Large intestine (tissue), 12 donors: ENCODE measurements at places on chromosomes 12 and 14. TPM values are rescaled to one million over a fixed set of nuclear protein-coding genes. Genes with fewer than 3 reads are reported as not detected.

DNA sequence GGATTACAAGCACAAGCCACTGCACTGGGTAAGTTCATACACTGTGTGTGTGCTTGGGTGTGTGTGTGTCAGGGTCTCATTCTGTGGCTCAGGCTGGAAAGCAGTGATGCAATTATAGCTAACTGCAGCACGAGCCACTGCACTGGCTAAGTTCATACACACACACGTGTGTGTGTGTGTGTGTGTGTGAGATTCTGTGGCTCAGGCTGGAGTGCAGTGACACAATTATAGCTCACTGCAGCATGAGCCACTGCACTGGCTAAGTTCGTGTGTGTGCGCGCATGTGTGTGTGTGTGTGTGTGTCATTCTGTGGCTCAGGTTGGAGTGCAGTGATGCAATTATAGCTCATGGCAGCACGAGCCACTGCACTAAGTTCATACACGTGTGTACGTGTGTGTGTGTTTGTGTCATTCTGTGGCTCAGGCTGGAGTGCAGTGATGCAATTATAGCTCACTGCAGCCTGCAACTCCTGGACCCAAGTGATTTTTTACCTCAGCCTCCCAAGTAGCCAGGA lies 85.4 kb downstream of the HECTD1 start:
- no peak for DNase-seq

- DNase-seq: no peak
Measured at GRCh38 chr14:26595926-26596542, 1.8 kb downstream of the NOVA1 start.

- DNase-seq: no peak
Measured at GRCh38 chr12:92156139-92156538, 10.5 kb upstream of the BTG1 start.

GRCh38 chr14:94562022-94562421 lies 780 bp downstream of the SERPINA4 start:
- no peak for DNase-seq

DNA sequence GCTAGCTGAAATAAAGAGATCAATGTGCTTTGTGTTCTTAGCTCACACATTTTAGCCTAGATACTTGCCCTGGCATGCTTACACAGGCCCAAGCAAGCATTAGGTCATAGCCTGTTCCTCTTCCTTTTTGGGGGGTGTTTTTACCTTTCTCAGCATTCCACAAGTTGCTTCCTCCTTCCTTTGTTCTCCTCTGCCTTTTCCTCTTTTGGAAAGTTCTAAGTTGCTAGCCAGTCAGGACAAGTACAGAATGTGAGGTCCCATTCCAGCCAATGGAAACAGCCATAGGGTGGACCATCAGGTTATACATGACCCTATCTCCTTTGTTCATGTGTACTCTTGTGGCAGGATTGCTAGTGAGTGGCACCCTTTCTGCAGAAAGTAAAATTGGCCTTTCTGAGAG lies 154.9 kb downstream of the RASSF9 start:
- no peak for DNase-seq

Gene SLC24A4
- 0.54 TPM for polyA plus RNA-seq

- peak; percentile 64 for DNase-seq
Measured at GRCh38 chr12:49664591-49665239, 41.4 kb downstream of the PRPF40B start.

Gene RBP5
- polyA plus RNA-seq: 25.7 TPM

DNA sequence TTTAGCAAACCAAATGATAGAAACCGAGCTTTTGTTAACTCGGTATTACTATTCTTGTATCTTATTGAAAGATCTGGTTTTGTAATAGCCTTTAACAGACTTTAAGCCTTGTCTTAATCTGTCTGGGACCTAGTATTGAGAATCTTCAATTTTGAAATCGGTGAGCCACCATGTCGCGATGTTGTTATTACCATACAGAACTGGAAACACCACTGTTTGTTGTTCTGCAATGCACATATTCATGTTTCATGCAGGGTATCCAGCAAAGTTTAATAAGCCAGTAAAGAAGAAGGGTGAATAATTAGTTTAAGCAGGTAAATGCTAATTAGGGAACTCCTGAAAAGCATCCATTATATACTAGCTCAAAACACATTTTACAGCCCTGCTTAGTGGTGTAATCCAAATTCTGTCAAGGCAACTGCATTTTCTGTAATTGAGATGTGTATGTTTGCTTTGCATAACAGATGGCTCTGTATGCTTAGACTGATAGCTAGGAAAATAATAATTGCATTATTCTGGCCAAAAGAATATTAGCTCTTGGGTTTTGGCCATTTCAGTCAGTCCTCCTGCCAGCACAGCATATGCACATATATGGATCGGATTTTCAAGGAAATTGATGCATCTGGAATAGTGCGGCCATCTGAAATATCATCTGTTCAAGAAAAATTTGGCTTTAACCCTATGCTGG lies 389.2 kb downstream of the EGLN3 start:
- DNase-seq: no peak

- DNase-seq: no peak
Measured at GRCh38 chr14:22890416-22890815, 7.4 kb downstream of the REM2 start.

Gene RPGRIP1
- 0.49 TPM for polyA plus RNA-seq

- DNase-seq: no peak
Measured at GRCh38 chr12:68031881-68032739, 42.9 kb downstream of the IFNG-AS1 start.

Gene FSCB
- polyA plus RNA-seq: not detected

DNA sequence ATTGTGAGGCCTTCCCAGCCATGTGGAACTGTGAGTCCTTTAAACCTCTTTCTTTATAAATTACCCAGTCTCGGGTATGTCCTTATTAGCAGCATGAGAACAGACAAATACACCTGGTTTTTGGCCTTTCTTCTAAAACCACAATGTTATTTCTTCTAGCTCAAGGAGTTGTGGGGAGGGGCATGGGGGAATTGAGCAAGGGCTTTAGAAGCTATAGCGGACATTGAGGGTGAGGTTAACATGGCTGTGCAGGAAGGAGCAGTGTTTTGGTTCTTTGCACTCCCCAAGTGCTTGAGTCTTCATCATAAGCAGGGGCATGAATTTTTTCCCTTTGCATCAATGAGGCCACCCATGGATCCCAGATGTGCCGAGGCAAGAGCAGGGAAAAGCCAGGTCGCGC lies 86.8 kb downstream of the SPRING1 start:
- no peak for DNase-seq

DNA sequence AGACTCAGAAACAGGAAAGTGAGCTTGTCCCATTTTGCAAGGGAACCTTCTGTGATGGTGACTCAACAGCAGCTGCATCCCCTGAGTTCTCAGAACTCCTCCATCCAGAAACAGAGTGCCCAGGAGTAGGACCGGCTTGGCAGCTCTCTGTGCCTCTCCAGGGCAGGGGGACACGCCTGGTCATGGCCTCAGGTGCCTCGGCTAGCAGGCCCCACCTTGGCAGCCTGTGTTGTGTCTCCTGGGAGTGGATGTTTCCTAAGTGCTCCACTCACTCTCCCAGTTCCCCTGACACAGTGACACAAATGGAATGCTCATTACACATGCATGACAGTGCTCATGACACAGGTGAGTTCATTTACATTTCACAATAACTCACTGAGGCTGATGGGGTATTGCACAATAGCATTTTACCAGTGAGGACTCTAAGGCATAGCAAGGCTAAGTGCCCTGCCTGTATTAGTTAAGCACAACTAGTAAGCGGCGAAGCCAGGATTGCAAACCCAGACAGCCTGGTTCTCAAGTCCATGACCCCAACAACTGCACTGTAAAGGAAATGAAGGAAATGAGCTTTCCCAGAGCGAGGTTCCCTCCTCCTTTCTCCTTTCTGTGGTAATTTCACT lies 47.4 kb downstream of the CALM1 start:
- DNase-seq: peak; percentile 96

Gene CCDC198
- polyA plus RNA-seq: 90.7 TPM

- DNase-seq: peak; percentile 14
Measured at GRCh38 chr14:58362798-58363412, 32.8 kb upstream of the TOMM20L start.

Gene VDR
- polyA plus RNA-seq: 11.3 TPM

DNA sequence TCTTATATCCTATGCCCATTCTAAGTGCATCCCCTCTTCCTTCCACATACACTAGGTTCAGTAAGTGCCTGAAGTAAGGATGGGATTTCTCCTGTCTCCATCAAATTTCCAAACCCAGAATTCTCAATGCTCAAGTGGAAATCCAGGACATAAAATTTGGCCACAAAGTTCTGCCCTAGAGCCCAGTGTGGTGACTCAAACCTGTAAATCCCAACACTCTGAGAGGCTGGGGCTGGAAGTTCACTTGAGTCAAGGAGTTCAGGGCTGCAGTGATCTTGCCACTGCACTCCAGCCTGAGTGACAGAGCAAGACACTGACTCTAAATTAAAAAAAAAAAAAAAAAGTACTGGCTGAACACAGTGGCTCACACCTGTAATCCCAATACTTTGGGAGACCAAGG lies 4.5 kb upstream of the ARF3 start:
- DNase-seq: no peak

GRCh38 chr14:97581016-97581415 lies 783.8 kb downstream of the VRK1 start:
- DNase-seq: peak; percentile 7

GRCh38 chr12:106323537-106323936 lies 21.0 kb downstream of the TCP11L2 start:
- no peak for DNase-seq

DNA sequence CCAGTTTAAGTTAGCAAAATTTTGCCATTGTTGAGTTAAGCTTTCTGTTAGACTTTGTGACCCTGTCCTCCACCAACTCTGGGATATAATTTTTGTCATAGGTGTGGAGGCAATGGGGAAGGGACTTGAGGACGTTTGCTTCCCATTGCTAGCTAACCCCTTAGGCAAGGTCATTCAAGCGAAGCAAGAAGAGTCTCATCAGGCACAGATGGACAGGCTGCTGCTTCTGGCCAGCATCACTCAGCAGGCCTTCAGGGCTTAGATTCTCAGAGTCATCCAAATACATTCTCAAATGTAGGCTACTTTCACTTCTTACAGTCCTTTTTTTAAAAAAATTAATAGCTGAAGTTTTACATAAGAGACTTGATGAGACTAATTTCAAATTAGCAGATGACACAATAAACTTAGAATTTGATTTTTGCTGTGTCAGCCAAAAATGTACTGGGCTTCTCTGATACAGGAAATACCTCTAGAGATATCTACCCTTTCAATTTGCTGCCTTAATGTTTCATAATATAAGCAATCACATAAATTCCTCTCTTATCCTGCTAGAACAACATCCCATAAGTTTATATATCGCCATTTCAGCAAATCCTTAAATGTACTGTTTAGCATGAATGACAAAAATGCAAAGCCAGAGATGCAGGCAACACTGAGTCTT lies 875.2 kb downstream of the FLRT2 start:
- DNase-seq: no peak

GRCh38 chr12:28065374-28065773 lies 92.8 kb upstream of the PTHLH start:
- no peak for DNase-seq

- DNase-seq: no peak
Measured at GRCh38 chr12:131459773-131460365, 251.0 kb upstream of the SFSWAP start.

- no peak for DNase-seq
Measured at GRCh38 chr12:102461501-102461900, 18.9 kb downstream of the IGF1 start.

Gene LGR5
- 71.9 TPM for polyA plus RNA-seq
